ENCODE measurements at places on chromosomes 3 and 15. TPM values are rescaled to one million over a fixed set of nuclear protein-coding genes. Genes with fewer than 3 reads are reported as not detected.

DNA sequence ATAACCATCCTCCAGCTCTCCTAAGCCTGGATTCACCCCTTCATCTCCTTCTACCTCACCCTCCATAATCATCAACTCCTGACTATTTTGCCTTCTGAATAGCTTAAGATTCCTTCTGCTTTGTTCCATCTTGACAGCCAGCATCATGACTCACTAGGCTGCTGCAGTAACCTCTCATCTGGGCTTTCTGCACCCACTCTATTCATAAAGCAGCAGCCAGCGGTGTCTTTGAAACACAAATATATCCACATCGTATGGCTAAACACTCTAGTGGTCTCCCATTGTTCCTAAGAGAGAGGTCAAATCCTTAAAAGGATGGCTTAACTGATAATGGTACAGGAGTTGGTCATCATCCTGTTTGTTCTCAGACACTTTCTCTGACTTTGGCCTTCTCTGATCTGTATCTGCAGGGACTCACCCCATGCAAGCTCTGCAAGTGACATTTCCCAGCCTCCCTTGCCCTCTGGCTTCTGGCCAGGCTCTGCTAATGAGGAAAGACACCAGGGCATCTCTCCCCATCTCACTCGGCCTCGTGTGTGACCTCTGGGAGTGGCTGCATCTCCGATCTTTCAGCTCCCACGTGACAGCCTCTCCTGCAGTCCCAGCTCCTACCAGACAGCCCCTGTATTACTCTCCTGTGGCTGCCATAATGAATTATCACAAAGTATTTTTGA is 6.2 kb downstream of the GRK7 start:
- no peak for DNase-seq

DNA sequence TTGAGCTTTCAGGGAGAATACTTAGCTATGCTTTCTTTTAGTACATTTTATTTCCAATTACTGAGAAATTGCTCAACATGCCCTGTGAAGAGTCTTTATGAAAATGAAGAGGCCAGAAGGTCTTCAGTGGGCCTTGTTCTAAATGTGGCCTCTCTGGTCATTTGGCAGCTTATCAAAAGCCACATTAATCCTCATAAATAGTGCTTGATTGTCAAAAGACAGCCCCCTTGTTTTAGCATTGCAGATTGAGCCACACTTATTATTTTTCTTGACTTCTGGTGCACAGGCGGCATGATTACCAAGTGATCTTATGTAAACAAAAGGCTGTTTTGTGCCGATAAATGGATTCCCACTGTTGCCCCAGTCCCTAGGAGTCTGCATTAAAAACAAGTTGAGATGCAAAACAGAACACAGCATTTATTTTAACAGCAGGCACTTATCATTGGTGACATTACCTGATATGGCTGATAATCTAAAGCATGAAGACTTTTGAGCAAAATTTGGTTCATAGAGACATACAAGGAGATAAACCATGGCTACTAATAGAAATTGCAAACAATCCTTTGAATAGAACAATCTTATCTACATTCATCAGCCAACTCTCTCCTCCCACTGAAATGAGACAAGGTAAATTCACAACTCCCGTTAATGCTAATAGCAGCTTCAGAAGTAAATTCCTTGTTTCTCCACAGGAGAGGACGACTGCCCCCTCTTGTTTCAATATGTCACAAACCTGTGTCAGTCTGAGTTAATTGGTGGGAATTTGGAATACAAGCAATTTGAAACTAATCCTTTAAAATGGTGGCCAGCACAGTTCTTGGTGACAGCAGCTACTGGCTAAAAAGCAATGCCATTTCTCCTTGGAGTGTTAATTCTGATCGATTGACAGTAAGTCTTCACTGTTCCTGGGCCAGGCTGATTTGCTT is 194.3 kb downstream of the NSUN3 start:
- DNase-seq, result no peak

GRCh38 chr3:128969993-128970739 is 23.7 kb downstream of the CFAP92 start:
- DNase-seq, result no peak

- DNase-seq, result no peak
Measured at GRCh38 chr15:53013329-53013728, 223.2 kb upstream of the ONECUT1 start.

- no peak for DNase-seq
Measured at GRCh38 chr3:24400015-24400414, 94.6 kb downstream of the THRB start.

DNA sequence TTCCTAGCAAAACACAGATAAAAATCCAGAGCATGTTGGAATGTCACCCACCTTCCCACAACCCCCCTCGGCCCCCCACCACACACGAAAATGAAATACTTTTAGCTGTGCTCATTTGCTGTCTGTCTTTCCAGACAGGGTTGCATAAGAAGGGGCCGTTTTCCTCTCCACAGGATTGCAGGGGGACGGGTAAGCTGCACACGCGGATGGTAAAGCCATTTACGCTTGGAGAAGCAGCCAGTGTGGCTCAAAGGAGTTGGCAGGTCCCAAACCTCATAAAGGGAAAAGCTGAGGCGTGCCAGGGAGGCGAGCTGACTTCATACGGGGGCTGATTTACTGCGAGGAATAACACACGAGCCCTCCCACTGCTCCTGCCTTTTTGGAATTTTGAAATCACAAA is 47.4 kb upstream of the ITGA11 start:
- no peak for DNase-seq

DNA sequence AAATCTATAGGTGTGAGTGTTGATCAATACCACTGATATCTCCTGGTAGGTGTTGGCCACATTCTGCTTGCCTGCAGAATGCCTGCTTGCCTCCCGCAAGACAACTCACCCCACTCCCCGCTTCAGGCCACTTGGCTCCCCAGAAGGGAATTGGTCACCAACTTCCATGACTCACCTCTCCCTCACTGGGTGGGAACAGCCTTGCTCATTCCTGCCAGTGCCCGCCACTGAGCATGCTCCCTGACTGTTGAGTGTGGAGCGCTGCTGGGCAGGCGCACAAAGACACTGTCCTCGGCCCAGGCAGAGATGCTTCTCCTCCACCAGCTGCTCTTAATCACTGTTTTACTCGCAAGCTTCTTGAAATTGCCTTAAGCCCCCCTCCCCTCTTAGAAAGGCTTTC is 57.3 kb upstream of the PPP2R3A start:
- no peak for DNase-seq

- no peak for DNase-seq
Measured at GRCh38 chr3:144501467-144501866, 529.8 kb downstream of the DIPK2A start.

GRCh38 chr3:60856257-60857046 is 394.8 kb downstream of the FHIT start:
- no peak for DNase-seq

GRCh38 chr15:52649686-52650085 is 29.5 kb downstream of the ATOSA start:
- no peak for DNase-seq

DNA sequence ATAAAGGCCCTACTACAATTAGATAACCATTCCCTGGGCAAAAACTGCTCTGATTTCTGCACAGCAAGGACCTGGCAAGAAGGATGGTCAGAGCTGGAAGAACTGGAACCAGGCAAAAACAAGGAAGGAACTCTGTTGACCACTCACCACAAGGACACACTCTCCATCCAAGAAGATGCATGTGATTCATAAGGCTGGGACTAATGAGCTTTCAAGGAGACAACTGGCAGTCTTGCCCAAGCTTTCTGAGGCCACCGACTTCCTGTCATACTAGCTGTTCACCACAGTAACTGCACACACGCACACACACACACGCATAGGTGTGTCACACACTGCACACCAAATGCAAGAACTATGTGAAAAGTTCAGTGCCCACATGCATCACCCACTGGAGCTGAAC is 256.6 kb downstream of the OCA2 start:
- no peak for DNase-seq

- no peak for DNase-seq
Measured at GRCh38 chr3:193720169-193720568, 127.2 kb downstream of the OPA1 start.

DNA sequence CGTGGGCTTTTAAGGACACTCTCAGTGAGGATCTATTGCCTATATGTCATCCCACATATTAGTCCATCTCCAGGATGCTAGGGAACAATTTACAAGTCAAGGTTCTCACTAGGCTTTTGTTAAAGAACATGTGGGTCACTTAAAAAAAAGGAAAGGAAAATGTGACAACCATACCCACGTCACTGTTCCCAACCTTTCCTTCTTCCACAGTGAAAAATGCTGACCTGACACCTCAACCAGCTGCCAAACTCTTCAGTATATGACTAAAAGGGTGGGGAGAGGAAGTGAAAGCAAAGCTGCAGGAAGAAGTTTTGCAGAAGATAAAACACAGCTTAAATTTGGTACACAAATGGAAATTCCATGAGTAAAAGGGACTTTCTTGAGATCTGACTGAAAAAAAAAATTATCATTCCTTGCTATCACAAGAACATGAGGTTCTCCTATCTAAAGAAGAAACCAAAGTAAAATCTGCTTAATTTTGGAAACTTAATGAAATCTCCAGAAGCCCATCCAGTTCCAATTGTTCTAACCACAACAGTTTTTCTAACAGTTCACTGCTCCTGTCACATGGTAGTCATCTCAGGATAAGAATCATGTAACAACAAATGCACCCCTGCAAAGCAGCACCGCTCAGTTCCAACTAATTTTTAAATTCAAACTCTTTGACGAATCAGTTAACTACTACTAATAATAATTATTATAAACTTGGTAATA is 117.0 kb upstream of the TSPAN3 start:
- no peak for DNase-seq

DNA sequence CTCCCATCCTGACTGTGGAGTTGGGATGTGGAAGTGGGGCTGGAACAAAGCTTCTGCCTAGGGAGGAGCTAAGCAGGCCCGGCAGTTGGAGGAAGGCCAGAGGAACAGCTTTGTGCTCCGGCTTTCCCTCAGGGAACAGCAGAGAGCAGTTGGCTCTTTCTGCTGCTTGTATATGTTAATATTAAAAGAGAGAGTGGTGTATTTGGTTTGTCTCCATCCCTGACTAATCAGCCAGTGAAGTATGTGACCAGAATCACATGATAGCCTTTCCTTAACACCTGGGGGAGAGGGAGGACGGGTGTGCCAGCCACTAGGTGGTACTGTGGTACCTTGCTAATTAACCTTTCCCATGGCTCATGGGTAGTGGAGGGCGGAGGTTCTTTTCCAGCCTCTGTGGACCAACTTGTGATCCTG is 10.0 kb downstream of the EIF2B5 start:
- no peak for DNase-seq

DNA sequence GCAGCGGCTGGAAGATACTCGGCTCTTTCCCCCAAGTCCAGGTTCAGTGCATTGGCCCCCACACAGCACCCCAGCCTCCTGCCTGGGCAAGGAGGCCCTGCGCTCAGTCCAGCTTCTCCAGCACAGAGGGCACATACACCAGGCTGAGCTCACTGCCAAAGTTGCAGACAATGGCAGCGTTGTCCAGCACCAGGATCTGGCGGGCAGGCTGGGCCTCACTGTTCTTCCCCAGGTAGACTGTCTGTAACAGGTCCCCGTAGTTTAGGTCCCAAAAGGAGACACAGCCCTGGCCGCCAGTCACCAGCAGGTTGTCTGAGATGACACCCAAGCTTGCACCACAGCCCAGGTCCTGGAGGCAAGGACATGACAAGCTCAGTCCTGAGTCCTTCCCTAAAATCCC is 32.9 kb downstream of the PTPN23 start:
- no peak for DNase-seq

GRCh38 chr3:13459605-13460340 is 20.3 kb upstream of the HDAC11 start:
- DNase-seq, result no peak

GRCh38 chr15:69749274-69749673 is 296.7 kb downstream of the RPLP1 start:
- DNase-seq, result no peak

DNA sequence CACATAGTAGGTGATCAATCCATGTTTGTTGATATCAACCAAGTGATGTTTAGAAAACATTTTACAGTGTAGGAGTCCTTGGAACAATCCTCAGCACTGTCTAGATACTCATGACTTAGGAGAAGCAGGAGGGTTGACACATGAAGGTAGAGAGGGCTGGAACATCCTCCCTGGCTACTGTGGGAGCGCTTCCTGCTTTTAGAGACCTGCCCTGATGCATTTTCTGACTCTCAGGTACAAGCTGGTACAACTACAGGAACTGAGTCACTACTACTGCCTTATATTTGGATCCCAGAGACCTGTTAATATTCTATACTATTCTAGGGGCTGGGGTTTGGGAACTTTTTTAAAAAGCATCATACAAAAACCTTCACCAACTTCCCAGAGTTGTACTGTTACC is 20.1 kb downstream of the GPR156 start:
- no peak for DNase-seq

GRCh38 chr3:5220193-5220592 is 32.7 kb downstream of the EDEM1 start:
- DNase-seq, result no peak

GRCh38 chr3:159600291-159600690 is 388.3 kb upstream of the IL12A start:
- no peak for DNase-seq

DNA sequence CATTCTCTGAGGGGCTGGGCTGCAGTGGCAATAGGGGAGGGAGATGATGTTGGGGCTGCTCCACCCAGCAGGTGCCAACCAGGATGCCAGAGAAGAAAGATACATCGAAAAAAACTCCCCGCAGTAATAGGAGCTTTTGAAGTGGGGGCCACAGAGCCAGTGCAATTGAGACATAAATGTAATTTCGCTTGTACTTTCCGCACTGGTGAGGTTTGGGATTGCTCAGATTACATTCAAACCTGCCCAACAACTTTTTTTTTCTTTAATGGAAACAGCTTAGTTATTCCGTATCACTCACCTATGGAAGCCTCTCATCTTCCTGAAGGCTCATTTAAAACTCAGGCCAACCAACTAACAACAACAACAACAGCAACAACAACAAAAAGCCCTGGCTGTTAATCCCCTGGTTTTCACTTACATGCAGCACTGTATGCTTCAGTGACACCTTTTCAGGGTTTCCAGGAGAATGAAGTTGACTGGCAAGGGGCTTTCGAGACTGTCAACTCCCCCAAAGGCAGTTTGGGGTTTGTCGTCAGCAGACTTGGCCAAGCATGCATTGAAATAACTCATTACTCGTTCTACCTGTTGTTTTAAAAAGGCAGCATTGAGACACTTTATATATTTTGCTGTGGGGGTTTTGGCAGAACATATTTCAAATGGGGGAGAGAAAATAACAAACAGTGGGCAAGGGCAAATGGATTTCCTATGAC is 163.8 kb downstream of the EBLN2 start:
- no peak for DNase-seq

Gene TIMP4
- total RNA-seq, result 3.3 TPM

Gene DNAH12
- total RNA-seq, result 0.82 TPM

Gene KY
- 0.41 TPM for total RNA-seq

Gene DUOXA2
- not detected for total RNA-seq

Gene CCR8
- not detected for total RNA-seq

Gene ERC2
- 77.9 TPM for total RNA-seq

Gene CD80
- not detected for total RNA-seq

Gene TNFAIP8L3
- total RNA-seq, result 2.9 TPM

Gene UBE3A
- 278 TPM for total RNA-seq

All from frontal cortex (tissue), 4 donors.